Stimulated activated CD4-positive, alpha-beta T cell treated with anti-CD3 and anti-CD28 coated beads, Interleukin-4, amount 100 ng/mL, for 24 hours (primary cell): ENCODE measurements at places on chromosomes 7 and 10.

- no peak for DNase-seq
These were observed 75.9 kb downstream of the NRBF2 start for GRCh38 chr10:63208986-63209385.

- no peak for DNase-seq
These were observed 74.6 kb upstream of the STRIP2 start for GRCh38 chr7:129359638-129360037.

DNA sequence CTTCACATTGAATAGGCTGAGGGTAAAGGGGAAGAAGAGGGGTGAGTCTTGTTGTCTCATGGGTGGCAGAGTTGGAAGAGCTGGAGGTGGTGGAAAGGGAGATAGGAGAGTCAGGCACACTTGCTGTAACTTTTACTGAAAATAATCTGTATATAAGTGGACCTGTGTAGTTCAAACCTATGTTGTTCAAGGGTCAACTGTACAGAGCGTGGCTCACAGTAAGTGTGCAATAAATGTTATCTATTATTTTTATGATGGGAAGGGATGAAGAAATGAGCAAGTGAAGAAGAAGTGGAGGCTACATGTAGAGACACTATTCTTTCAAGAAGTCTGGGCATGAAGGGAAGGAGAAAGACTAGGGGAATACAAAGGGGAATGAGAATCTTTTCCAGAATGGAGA is 71.5 kb upstream of the FAM133B start:
- no peak for DNase-seq

- DNase-seq: no peak
These were observed 16.1 kb upstream of the PIK3CG start for GRCh38 chr7:106848851-106849442.

DNA sequence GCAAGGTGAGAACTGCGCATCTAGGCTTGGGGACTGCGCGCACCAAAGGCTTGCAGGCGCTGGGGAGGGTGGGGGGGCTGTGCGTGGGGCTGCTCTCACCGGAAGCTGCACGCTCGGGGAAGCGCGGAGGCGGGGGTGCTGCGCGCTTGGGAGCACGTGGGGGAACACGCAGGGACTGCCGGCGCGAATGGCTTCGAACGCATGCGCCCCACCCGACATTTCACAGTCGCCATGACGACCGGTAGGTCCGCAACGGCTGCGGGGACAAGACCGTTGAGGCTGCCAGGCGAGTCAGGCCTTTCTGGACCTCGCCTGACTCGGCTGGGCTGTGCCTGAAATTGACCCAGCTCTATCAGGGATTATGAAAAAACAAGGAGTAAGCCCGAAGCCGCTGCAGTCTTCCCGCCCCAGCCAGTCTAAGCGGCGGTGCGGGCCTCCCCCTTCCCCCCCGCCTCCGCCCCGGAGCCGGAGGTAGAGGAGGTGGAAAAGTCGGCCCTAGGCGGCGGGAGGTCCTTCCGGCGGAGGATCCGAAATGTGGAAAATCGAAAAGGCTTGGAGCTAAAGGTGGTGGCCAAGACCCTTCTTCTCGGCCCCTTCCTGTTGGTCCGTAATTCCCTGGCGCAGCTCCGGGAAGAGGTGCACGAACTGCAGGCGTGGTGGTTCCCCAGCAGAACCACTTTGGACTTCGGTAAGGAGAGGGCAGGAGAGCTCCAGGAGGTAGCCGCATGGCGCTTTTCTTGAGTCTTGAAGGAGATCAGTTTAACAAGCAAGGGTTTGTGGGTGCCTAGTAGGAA is 34.9 kb upstream of the STEAP1 start:
- peak; percentile 49 for DNase-seq

- no peak for DNase-seq
These were observed 63.0 kb downstream of the ZNF22 start for GRCh38 chr10:45063591-45064231.

- no peak for DNase-seq
These were observed 108.8 kb upstream of the WDR11 start for GRCh38 chr10:120742373-120742772.

DNA sequence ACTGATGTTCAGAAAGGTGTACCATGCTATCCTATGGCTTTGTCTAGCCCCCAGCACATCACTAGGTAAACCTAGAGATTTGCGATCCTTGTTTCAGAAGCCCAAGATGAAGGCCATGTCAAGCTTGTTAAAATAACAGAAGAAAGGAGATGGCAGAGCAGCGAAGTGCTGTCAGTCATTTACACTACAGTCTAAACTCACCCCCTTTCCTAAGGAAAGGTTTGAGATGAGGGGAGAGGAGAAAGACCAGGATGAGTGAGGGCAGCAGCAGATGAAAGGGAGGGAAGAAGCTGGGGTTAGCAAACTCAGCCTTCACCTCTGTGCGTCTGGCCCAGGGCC is 74.8 kb downstream of the PROSER2 start:
- DNase-seq: no peak

GRCh38 chr10:97081621-97082235 is 104.0 kb downstream of the SLIT1 start:
- DNase-seq: peak; percentile 54

DNA sequence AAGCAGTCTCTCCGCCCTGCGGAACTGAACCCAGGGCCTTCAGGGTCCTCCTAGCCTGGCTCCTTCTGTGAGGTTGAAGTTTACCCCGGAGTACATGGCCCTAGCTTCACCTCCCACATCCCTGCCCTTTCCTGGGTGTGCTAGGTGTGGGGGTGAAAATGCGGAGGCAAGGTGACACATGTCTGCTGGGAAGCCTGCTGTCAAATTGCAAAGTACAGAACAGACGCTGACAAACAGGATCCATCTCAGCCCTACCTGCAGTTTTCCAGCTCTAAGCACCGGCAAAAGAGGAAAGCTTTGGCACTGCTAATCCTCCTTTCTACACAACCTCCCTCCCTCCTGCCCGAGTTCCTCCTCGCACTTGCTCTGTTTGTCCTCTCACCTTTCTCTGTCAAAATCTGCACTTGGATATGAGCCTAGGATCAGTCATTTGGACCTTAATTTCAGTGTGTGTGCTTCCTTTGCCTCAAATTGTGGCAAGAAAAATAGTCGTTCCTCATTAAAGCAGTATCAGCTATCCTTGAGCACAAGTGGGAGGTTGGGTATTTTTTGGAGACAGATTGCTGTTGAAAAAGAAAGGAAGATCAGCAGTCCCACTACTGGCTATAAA is 14.4 kb upstream of the GPR15LG start:
- DNase-seq: no peak

DNA sequence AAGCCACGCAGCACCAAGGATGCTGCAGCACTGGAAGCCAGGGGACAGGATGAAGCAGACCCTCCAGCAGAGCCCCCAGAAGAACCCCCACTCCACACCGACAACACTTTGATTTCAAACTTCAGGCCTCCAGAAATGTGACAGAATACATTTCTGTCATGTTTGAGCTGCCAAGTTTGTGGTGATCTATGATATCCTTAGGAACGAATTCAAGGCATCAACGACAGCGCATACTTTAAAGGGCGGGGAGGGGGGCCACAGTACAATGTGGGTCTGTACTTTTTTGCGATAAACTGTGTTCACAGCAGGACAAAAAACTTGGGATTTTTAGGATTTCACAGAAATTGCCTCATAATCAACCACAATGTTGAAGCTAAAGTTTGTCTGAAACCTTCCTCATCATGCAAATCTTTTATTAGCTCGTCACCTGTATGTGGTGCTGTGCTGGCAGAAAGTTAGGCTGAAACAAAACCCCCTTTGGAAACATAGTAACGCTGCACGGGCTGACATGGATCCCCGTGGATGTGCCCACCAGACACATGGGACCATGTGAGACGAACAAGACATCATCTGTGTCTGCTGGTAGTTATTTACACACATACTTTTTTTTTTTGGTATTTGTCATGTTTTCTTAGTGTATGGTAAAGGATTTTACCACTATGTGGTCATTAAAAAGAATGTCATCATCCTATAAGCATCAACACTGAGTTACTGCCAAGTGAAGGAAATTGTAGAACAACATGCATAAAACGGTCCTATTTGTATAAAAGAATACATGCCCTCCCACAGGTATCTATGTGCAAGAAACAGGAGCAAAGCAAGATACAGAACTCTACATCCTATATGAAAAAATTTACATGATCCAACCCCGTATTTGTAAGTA is 113.3 kb upstream of the AFAP1L2 start:
- DNase-seq: no peak

- no peak for DNase-seq
These were observed 288.3 kb upstream of the MKLN1 start for GRCh38 chr7:131039355-131039762.

- DNase-seq: no peak
These were observed 18.5 kb downstream of the DLD start for GRCh38 chr7:107909445-107909844.

GRCh38 chr7:30181736-30182522 is 47.1 kb downstream of the MTURN start:
- DNase-seq: no peak

- DNase-seq: no peak
These were observed 116.2 kb upstream of the SH2B2 start for GRCh38 chr7:102170393-102170970.

- no peak for DNase-seq
These were observed 133.6 kb downstream of the ATXN7L1 start for GRCh38 chr7:105742787-105743186.

DNA sequence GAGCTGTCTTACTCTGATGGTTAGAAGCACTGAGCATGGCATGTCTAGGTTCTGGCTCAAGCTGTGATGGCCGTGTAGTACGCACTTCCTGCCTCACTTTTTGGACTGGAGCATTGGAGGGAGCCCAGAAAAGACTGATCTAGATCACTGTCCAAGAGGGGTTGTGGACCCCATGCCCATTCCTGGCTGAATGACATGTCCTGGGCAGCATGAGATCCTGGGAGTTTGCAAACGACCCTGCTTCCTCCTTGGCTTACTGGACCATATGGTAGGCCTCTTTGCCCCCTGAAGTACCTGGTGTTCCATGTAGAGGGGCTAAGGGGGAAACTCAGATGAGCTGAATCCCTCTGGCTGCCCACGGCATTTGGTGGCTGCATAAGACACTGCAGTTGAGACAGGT is 36.7 kb downstream of the ARHGAP22 start:
- no peak for DNase-seq

- DNase-seq: no peak
These were observed 164.1 kb upstream of the C1GALT1 start for GRCh38 chr7:7018290-7018689.

GRCh38 chr7:25369786-25370185 is 141.5 kb upstream of the NPVF start:
- DNase-seq: no peak

GRCh38 chr7:148664324-148664723 is 34.4 kb upstream of the CUL1 start:
- DNase-seq: no peak

DNA sequence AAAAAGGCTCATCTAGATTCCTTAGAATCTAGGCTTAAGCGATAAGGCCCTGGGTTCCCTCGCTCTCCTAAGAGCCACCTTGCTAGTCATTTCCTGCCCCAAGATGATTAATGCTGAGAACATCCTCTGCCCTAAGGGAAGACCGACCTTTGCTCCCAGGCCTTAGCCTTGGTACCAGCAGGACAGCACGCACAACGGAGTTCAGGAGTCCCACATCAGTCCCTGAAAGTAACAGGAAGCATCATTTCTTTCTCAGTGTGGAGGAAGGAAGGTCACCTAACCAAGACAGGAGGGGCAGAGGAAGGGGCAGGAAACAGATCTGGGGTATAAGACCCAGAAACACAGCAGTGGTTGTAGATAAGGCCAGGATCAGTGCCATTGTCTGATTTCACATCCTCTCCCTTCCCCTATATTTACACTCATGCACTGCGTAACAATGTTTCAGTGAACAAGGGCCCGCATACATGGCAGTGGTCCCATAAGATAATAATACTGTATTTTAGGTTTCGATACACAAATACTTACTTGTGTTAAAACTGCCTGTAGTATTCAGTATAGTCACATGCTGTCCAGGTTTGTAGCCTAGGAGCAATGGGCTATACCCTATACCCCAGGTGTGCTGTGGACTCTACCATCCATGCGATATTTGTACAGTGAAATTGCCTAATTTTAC is 8.1 kb upstream of the FAM107B start:
- DNase-seq: no peak

- no peak for DNase-seq
These were observed 31.1 kb downstream of the NRBF2 start for GRCh38 chr10:63164166-63164623.

GRCh38 chr7:156666368-156667109 is 26.0 kb downstream of the RNF32 start:
- DNase-seq: no peak

- DNase-seq: no peak
These were observed 57.0 kb downstream of the CDC123 start for GRCh38 chr10:12252882-12253546.

GRCh38 chr7:64688988-64689387 is 23.1 kb downstream of the ZNF107 start:
- DNase-seq: no peak

DNA sequence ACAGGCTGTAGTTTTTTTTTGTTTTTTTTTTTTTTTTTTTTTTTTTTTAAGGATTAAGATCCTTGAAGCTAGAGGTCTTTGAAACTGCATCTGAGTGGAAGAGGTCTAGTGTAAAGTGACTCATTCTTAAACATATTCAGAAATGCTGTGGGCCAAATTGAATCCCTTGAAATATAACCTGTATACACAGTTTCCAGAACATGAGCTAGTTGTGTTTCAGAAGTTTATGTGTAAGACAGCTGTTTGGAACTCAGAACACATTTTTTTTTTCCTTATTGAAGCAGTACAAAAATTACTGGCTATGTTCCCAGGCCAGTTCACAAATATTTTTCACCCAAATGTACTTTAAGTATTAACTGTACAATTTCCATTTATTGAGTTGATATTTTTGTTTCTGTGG is 67.9 kb downstream of the PPP1R9A start:
- no peak for DNase-seq

GRCh38 chr7:153399554-153399940 is 640.0 kb downstream of the ACTR3B start:
- no peak for DNase-seq
